ENCODE measurements at places on chromosomes 7 and 10. TPM values are rescaled to one million over a fixed set of nuclear protein-coding genes. Genes with fewer than 3 reads are reported as not detected.

Gene RAMP3
- 0.66 TPM for total RNA-seq

Gene ST8SIA6
- total RNA-seq: not detected

Gene CABCOCO1
- total RNA-seq: 3.6 TPM

Gene MOGAT3
- not detected for total RNA-seq

Gene PLCE1
- 2.3 TPM for total RNA-seq

Gene SPDYE2B
- total RNA-seq: not detected

Gene KMT2E
- total RNA-seq: 41.5 TPM

Gene PAPSS2
- total RNA-seq: 69.1 TPM

Gene PRKCQ
- 0.10 TPM for total RNA-seq

Gene HMX3
- not detected for total RNA-seq

Gene EIF5AL1
- total RNA-seq: 0.59 TPM

Data from M059J (cell line).